ENCODE measurements at places on chromosomes 11 and 22. TPM values are rescaled to one million over a fixed set of nuclear protein-coding genes. Genes with fewer than 3 reads are reported as not detected.

- no peak for DNase-seq
These were observed 530.3 kb downstream of the BRD1 start for GRCh38 chr22:49297286-49297870.

VPS37C gene
- polyA plus RNA-seq, result 20.7 TPM

IFITM2 gene
- 269 TPM for polyA plus RNA-seq

DNA sequence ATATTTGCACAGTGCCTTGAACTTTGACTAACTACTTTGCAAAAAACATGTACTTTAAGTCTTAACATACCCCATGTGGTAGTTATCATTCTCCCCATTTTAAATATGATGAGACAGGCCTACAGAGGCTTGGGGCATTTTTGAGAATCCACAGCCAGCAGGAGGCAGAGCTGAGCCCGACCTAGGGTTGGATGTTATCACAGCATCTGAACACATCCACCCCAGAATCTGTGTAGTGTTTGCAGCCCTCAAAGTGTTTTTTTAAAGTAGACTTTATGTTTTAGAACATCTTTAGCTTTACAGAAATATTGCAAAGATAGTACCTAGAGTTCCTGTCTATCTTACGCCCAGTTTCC, 17.6 kb downstream of the OTOG start:
- no peak for DNase-seq

OSBP gene
- polyA plus RNA-seq, result 54.1 TPM

DNA sequence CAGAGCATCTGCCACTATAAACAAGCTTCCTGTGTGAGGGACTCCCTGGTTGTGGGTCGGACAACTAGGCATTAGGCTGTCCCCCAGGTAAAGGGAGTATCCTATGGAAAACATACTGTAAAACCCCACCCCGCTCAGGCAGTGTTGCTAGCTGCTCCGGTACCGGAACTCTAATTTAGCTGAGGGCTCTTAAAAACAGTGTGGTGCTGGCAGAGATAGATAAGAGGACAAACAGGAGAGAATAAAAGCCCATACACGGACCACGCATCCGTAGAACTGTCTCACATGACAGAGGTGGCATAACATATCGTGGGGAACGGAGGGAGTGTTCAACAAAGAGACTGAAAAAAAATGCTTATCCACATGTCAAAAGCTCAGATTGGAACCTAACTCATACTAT, 3.4 kb upstream of the MOGAT2 start:
- DNase-seq, result no peak

DNA sequence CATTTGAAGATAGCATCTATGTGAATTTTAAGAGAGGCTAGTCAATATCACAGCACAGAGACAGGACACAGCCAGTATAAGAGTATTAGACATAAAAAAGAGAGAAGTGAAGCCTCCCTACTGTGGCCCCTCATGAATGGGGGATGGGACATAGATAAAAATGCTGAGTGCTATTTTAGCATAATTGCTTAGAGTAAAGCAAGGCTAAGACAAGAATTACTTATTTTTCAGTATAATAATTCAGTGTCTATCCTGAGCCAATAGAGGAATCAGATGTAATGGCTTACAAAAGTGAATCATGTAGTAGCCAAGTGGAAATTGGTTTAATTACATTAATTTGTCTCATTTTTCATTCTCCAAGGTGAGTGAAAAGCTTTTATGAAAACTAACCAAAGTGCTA, 419.5 kb downstream of the NELL1 start:
- DNase-seq, result no peak

FLRT1 gene
- polyA plus RNA-seq, result 3.4 TPM

GRCh38 chr22:37661160-37661924, 2.8 kb downstream of the PDXP start:
- DNase-seq, result no peak

DNA sequence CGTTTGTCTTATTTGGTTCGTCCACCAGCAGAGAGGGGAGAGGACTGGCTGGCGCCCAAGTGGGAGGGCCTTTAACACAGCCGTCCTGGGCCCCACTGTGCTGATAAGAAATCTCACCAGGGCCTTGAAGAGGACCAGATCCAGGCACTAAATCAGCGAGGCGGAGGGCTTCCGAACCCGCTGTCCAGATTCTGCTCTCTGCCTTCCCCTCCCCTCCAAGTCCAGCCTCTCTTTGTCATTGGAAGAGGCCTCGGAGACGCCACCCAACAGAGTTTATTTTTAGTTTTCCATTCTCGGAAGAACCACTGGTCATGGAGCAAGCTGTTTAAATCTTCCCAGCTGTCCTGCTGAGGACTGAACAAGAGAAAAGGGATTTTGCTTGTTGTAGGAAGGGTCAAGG, 9.3 kb upstream of the FXYD6 start:
- DNase-seq, result peak; percentile 84

GRCh38 chr11:33920838-33921613, 29.1 kb upstream of the LMO2 start:
- no peak for DNase-seq

- DNase-seq, result peak; percentile 61
These were observed 59.6 kb downstream of the ZNRF3 start for GRCh38 chr22:28942801-28943500.

MS4A4A gene
- 9.9 TPM for polyA plus RNA-seq

MMP13 gene
- 0.16 TPM for polyA plus RNA-seq

- no peak for DNase-seq
These were observed 50.6 kb downstream of the C11orf96 start for GRCh38 chr11:43992834-43993637.

- DNase-seq, result no peak
These were observed 30.0 kb upstream of the PTPRJ start for GRCh38 chr11:47950396-47950795.

- DNase-seq, result no peak
These were observed 58.7 kb upstream of the FDX1 start for GRCh38 chr11:110371084-110371483.

- DNase-seq, result no peak
These were observed 88.3 kb downstream of the OSBP2 start for GRCh38 chr22:30783021-30783420.

PNPLA5 gene
- 0.04 TPM for polyA plus RNA-seq

GRCh38 chr22:44726439-44726838, 24.4 kb downstream of the PRR5 start:
- DNase-seq, result no peak

CACNA1I gene
- 0.04 TPM for polyA plus RNA-seq

GRCh38 chr11:96122601-96123074, 198.7 kb upstream of the MTMR2 start:
- DNase-seq, result no peak

GRCh38 chr11:123760894-123761293, 6.6 kb upstream of the OR6X1 start:
- no peak for DNase-seq

DNA sequence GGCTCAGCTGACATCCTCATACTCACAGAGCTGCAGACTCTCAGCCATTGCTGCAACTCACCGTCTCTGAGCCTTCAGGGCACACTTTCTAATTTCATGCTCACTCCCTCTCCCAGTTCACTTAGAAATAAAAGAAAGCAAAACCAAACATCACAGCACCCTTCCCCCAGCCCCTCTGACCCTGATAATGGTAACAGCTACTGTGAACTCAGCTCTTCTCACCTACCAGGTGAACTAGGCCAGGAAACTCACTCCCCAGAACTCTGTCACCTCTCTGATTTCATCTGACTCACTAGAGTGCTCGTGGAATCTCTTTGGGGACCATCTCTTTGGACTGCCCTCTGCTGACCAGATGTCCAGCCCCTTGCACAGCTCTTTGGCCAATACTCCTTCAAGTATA, 14.5 kb upstream of the PARVA start:
- no peak for DNase-seq

- DNase-seq, result no peak
These were observed 64.5 kb upstream of the LARGE1 start for GRCh38 chr22:33984656-33985285.

VPREB1 gene
- polyA plus RNA-seq, result not detected

UPK3A gene
- polyA plus RNA-seq, result 5.1 TPM

SPTBN2 gene
- polyA plus RNA-seq, result 56.2 TPM

- DNase-seq, result no peak
These were observed 524 bp downstream of the MTMR2 start for GRCh38 chr11:95923439-95923727.

GRCh38 chr11:33944693-33945424, 53.0 kb upstream of the LMO2 start:
- no peak for DNase-seq

OR2AG2 gene
- not detected for polyA plus RNA-seq

- DNase-seq, result no peak
These were observed 157.6 kb downstream of the FCHSD2 start for GRCh38 chr11:72984453-72985077.

OSBPL5 gene
- polyA plus RNA-seq, result 25.6 TPM

DNA sequence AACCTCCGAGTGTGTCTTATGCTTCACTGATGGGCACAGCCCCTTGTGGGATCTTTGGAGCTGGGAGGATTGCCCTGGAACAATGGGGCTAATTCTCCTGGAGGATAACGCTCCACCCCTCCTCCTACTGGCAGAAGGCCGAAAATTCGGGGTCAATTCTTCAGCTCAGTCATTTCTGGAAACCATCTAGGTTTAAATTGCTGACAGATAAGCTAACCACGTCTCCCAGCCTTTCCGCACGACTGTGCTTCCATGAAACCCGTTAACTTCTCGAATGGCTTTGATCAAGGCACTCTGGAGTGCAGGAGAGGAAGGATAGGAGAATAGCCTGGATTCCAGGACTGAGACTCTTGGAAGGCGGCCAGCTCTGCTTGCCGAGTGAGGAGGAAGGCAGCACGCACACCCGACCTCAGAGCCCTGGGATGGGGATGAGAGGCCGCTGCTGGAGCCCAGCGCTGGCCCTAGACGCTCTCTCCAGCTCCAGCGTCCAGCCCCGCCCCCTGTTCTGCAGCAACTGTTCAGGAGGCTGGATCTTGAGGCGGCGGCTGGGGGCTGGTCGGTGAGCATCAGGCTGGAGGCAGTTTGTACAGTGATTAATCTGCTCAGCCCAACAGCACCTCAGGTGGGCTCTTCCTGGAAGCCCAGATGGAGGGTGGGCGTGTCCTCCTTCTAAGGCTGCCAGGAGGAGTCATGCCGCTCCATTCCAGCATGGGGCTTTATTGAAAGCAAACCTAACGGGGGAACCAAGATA, 176.7 kb upstream of the NCAM1 start:
- DNase-seq, result peak; percentile 70

DNA sequence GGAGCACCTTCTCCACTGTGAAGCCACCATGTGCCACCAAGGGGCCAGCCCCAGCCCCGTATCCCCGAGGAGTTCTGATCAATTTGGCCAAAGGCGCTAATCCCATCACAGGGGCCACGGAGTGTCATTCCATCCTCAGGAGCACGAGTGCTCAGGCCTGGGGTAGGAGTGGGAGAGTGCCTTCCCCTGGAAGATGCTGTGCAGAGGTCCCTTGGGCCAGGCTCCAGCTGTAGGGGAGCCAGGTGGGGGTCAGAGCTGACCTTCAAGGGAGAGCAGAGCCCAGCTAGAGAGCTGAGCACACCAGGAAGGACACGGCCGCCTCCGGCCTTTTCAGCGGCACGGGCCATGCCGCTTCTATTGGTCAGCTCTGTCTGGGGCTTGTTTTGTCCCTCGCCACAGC, 1459.9 kb downstream of the BRD1 start:
- no peak for DNase-seq

GRCh38 chr11:37532271-37532670, 934.2 kb upstream of the RAG2 start:
- peak; percentile 4 for DNase-seq

C1QTNF5 gene
- 32.5 TPM for polyA plus RNA-seq

P2RY2 gene
- 0.84 TPM for polyA plus RNA-seq

DNA sequence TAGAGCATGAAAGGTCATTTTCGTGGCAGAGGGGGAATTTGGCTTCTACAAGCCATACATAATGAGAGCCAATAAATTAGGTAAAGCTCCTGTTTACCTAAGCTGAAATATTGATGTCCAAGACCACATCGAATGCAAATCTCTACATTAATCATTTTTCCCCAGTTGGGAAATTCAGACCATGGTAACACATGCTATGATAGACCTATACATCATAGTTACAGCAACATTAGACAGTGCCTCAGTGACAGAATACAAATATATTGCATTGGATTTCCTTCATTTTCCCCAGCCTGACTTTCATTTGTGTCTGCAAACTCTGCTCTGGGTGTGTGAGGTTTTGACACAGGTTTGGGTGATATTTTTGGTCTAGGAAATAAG, 1079.7 kb upstream of the TENM4 start:
- DNase-seq, result peak; percentile 43

- no peak for DNase-seq
These were observed 103.8 kb downstream of the RRAS2 start for GRCh38 chr11:14255238-14255534.

GRCh38 chr11:113151521-113151920, 162.9 kb upstream of the TTC12 start:
- no peak for DNase-seq

DNA sequence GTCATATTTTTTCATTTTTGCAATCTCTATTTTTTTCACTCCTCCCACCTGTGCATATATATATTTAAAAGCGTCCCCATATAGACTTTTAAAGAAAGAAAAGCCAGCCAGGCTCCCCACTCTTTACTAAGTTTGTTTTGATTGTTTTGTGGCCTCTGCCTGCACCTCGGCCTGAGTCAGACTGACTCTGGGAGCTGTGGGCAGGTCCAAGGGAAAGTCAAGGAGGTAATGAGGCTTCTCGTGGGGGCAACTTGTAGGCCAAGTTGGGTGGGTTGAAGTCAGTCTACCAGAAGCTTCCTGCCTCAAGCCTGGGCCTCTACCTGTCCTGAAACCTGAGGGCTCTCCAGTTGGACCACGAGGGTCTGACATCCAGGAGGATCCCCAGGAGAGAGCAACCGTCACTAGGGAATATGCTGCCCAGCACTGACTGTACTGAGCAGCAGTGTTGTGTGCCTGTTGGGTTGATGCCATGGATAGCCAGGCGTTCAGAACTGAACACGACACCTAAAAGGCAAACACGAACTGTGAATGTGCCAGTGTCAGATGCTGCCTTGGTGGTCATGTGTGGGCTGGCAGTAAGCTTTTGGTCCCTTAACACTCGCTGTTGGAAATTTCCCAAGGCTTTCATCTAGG, 58.8 kb downstream of the BMAL1 start:
- no peak for DNase-seq

RIBC2 gene
- 8.0 TPM for polyA plus RNA-seq

DNA sequence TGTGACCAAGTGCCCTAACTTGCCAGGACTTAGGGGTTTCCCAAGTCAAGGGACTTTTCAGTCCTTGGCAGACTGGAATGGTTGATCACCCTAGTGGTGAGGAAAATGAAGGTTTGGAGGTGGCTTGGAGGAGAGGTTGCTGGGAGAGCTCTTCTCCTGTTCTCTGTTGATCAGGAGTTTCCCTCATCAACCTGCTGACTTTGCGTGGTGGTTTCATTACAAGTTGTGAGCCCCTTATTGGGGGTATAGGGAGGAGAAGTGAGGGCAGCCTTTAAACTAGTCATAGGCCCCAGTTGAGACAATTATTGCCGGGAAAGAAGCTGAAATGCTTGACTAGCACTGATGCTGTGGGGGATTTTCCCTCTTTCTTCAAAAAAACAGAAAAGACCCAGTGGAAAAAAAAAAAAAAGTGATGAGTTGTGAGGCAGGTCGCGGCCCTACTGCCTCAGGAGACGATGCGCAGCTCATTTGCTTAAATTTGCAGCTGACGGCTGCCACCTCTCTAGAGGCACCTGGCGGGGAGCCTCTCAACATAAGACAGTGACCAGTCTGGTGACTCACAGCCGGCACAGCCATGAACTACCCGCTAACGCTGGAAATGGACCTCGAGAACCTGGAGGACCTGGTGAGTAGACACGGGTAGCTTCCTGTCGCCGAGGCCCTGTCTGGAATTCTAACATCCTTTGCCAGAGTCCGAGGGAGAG, at the start of gene CXCR5:
CXCR5 (plus strand) TSS at position 525 of the 704 bp plus-strand sequence; CDS start at position 575, 50 bp downstream.
- DNase-seq, result no peak

- no peak for DNase-seq
These were observed 1.9 kb downstream of the MAP4K2 start for GRCh38 chr11:64801158-64801464.

MAPK8IP2 gene
- 1.1 TPM for polyA plus RNA-seq
